ENCODE measurements at places on chromosomes 2 and 18.

DNA sequence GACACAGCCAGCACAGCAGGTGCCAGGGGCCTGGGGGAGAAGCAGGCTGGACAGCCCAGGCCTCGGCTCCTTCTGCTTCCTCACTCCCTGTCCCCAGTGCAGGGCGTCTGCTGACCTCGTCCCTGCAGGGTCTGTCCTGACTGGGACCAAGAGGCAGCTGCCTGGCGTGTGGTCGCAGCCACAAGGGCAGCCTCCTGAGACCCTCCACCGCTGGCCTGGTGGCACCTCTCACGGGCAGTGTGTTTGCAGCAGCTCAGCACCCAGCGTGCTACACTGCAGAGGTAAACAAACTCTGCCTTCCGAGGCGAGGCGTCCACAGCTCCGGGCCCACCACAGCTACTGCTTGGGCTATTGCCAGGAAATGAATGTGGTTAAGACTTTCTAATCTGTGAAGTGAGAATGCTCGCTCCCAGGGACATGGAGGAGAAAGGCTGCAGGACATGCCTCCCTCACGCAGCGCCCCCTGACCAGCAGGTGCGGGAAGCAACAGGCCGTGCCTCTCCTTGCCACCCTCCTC is 46.1 kb upstream of the HPCAL1 start:
- DNase-seq: no peak

DNA sequence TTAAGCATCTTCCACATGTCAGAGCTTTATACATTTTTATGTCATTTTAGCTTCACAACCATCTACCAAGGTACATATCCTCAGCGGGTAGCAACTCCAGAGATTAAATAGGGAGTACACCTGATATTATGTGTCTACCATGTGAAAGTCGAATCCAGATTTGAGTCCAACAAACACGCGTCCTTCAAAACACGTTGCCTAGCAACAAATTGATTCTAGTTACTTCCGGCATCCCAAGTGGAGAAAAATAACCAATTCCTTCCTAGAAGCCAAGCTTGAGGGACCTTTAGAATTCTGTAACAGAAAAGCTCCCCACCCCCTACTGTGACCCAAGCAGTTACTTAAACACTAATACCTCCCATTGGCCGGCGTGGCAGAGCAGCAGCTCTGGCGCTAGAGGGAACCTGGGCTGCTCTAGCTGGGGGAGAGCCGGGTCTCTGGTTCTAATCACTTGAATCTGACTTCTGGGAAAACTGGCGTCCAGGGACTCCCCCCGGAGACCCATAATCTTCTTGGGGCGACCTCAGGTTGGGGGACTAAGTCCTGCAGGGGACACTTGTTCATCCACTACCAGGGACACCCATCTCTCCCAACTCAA is at the start of gene ERICH2:
Gene ERICH2 (plus strand): TSS at position 371 of the 598 bp plus-strand sequence. CDS start 304 bp downstream, outside the sequence.
- DNase-seq: peak; percentile 5

DNA sequence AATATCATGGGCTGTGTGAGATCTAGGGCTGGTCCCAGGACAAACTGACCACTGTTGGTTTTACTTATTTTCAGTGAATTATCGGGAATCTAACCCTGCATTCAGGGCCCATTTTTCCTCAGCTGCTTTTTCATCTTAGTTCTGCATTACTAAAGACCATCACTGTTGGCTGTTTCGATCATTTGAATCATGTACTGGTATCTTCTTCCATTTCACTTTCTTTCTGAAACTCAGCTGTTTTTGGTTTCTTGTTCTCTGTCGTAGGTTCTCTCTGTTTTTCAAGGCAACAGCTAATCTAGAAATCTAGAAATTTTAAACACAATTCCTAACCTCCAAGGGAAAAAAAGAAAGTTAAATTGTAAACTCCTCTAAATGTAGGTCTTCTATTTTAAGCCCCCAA is 159.9 kb upstream of the SESTD1 start:
- DNase-seq: no peak

DNA sequence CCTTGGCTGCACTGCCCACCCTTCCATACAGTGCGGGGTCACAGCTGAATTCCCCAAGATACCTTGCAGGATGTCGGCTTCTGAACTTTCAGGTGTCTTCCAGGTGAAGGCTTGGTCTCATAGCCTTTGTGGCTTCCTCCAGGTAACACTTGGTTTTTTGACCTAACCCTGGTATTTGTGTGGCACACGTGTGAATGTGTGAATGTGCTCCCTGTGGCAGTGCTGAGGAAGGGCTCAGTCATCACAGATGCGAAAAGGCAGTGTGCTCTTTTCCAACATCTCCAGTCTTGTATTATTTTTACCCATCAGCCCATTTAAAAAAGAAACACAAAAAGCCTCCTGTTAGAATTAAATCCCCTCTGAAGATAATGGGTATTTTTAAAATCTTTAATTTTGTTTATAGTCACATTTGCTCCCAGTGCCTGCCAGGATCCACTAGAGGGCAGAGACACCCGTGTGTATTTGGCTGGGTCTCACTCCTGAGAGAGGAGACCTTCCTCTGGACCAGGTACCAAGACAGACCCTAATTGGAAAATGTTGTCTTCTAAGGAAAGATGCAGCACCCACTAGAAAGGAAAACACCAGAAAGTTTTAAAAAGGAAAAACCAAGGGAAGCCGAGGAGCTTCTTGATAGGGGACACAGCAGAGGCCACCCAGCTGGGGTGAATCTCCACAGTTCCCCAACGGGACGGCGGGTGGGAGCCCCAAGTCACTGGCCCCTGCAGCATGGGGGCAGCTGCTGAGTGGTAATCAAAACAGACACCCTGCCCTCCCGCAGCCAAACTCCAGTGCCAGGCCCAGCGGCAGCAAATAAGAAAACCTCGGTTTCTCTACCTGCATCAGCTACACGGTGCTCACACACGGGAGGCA is 27.7 kb downstream of the FAM110C start:
- DNase-seq: no peak

GRCh38 chr2:236047886-236048540 is 120.2 kb downstream of the GBX2 start:
- no peak for DNase-seq

DNA sequence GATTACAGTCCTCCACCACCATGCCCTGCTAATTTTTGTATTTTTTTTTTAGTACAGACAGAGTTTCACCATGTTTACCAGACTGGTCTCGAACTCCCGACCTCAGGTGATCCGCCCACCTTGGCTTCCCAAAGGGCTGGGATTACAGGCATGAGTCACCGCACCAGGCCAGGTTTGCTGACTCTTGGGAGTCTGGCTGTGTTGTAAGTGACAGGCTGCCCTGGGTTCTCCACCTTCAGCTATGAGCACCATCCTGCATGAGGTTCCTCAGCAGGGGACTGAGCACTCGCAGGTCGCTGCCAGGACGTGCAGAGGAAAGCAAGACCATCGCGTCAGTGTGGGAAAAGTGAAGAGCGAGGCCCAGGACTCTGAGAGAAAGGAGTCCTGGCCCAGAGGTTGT is 112.6 kb upstream of the NDUFV2 start:
- no peak for DNase-seq

- DNase-seq: no peak
Measured at GRCh38 chr2:40824278-40824677, 372.4 kb upstream of the SLC8A1 start.

GRCh38 chr2:60262178-60262577 is 291.3 kb downstream of the BCL11A start:
- DNase-seq: no peak

- DNase-seq: no peak
Measured at GRCh38 chr2:152022090-152022489, 76.8 kb downstream of the CACNB4 start.

- DNase-seq: no peak
Measured at GRCh38 chr18:48003426-48004349, 73.2 kb upstream of the SMAD2 start.

Data from activated T-cell treated with anti-CD3 and anti-CD28 coated beads for 4 hours (primary cell).